CD8-positive, alpha-beta memory T cell (primary cell): ENCODE measurements at places on chromosomes 12 and 14. TPM values are rescaled to one million over a fixed set of nuclear protein-coding genes. Genes with fewer than 3 reads are reported as not detected.

The LMO3 gene
- not detected for total RNA-seq

The HCAR2 gene
- not detected for total RNA-seq

The IL26 gene
- total RNA-seq: 0.88 TPM

DNA sequence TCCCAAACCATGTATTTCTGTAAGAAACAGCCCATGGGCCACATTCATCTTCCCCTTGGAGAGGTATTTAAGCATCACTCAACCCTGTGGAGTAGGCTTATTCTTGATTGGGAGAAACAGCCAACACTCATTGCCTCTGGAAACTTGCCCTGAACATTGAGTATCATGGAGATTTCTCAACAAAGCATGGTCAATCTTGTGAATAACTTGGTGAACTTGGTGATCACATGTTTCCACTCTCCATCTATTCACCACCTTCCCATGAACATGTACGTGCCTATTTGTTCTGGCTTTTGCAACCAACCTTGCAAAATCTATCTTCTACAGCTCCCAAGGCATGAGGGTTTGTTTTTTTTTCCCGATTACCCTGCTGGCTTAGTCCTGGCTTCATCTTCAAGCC, 163.2 kb downstream of the PAH start:
- DNase-seq: no peak
- no peak overlapping the region for H3K27ac ChIP-seq

GRCh38 chr14:91326514-91327249, 82.2 kb upstream of the GPR68 start:
- H3K27me3 ChIP-seq: no peaks in the 10 kb centered on the region
- H3K36me3 ChIP-seq: peaks cover 43% of the 10 kb centered on the region
- H3K4me1 ChIP-seq: peaks cover 97% of the 10 kb centered on the region

- H3K36me3 ChIP-seq: no peaks in the 10 kb centered on the region
- no peak overlapping the region for H3K4me3 ChIP-seq
- peaks cover 17% of the 10 kb centered on the region for H3K4me1 ChIP-seq
- H3K27ac ChIP-seq: no peak overlapping the region
- no peak for DNase-seq
Measured at GRCh38 chr14:68665792-68666204, 127.1 kb downstream of the ZFP36L1 start.

GRCh38 chr12:79732638-79733037, 41.9 kb upstream of the PAWR start:
- H3K36me3 ChIP-seq: no peaks in the 10 kb centered on the region
- no peak overlapping the region for H3K27ac ChIP-seq
- no peaks in the 10 kb centered on the region for H3K4me1 ChIP-seq
- no peaks in the 10 kb centered on the region for H3K27me3 ChIP-seq
- H3K4me3 ChIP-seq: no peak overlapping the region
